Stomach (tissue), 19 donors: ENCODE measurements at places on chromosomes 7 and 10. TPM values are rescaled to one million over a fixed set of nuclear protein-coding genes. Genes with fewer than 3 reads are reported as not detected.

DNA sequence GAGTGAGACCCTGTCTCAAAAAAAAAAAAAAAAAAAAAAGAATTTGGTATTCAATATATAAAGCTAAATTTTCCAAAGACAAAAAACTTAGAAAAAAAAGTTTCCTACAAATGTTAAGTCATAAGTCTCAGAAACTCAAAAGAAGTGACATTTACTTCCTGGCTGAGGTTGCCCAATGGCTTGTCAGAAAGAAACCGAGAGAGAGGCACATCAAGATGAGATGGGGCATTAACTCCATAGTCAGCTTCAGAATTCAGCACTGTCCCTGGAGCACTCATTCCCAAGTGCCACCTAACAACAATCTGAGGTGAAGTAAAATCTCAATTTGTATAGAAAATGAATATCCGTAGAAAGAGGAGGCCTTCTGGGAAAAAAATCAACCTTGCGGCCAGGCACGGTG is 6.8 kb upstream of the SPOCK2 start:
- DNase-seq = no peak

DNA sequence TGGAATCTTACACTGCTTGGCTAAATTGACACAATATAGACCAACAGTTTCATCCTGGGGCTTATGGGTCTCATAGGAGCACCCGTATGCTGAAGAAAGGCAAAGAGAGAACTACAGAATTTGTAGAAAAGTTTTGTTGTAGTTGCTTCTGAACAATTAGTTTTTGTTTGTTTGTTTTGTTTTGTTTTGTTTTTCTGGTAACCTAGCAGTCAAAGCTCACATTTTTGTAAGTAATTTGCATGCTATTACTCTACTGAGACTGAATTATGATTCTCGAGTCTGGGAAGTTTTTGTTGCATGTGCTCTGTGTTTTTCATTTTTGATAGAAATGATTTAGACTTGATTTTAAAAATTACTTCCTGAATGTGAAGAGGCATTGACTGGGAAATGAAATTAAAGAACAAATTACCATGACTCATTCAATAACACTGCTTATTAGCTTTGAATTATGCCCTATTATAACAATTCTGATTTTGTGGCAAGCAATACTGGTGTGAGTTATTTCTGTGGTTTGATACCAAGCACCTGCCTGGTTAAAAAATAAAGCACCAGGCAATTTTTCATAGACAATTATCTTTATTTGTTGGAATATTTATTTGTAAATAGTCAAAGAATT is 438 bp downstream of the LSMEM1 start:
- DNase-seq = no peak

GRCh38 chr7:98051118-98051744 is 55.4 kb upstream of the LMTK2 start:
- peak; percentile 36 for DNase-seq

Gene SLC13A1
- total RNA-seq = not detected

- DNase-seq = peak; percentile 89
Observed at GRCh38 chr10:68156373-68157185, 47.3 kb downstream of the MYPN start.

- no peak for DNase-seq
Observed at GRCh38 chr7:48249166-48249565, 77.9 kb downstream of the ABCA13 start.

Gene PAX2
- not detected for total RNA-seq
